ENCODE measurements at places on chromosomes 5 and 9.

- H3K27ac ChIP-seq = no peak overlapping the region
- peak; percentile 39 for DNase-seq
- no peak overlapping the region for H3K4me3 ChIP-seq
- H3K36me3 ChIP-seq = no peaks in the 10 kb centered on the region
Observed at GRCh38 chr5:91318724-91319123, 64.4 kb downstream of the ARRDC3 start.

DNA sequence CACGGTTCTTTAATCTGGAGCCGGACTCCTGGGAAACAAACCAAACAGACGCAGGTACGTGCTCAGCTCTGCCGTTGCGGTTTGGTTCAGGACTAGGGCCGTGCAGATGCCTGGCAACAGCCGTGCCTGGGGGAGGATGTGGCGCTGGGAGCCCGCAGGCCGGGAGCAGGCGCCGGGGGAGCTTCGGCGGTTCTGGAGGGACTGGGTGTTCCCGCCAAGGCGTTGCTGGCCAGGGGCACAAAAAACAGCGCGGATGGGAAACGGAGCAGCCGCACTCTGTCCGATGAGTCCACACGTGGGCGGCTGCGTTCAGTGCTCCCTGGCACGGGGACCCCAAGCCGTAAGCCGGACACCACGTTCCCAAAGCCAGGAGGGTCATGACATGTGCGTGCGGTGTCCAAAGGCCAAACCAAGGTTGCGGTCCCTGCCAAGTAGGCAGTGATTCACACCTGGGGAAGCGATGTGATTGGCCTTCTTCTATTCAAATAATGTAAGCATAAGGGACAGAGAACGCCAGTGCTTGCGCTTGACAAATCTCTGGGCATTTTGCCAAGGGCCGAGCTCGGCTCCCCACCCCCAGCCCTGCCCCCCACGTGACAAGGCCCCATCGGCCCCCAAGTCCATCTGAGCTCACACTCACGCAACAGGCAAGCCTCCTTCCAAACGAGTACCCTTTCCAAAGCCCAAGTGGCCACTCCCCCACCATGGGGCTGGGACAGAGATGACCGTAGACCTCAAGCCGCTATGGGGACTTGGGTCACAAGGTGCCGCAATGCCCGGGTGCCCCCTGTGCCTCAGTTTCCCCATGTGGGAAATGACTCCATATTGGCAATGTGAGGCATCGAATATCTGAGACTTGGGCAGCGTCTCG is 49.7 kb upstream of the NKD2 start:
- H3K4me3 ChIP-seq = no peak overlapping the region
- H3K27me3 ChIP-seq = peaks cover 67% of the 10 kb centered on the region
- DNase-seq = no peak
- peaks cover 72% of the 10 kb centered on the region for H3K4me1 ChIP-seq
- no peak overlapping the region for H3K27ac ChIP-seq

GRCh38 chr5:148090773-148091250 is 27.0 kb downstream of the SPINK5 start:
- H3K27ac ChIP-seq = no peak overlapping the region
- H3K4me1 ChIP-seq = no peaks in the 10 kb centered on the region
- no peak for DNase-seq
- H3K27me3 ChIP-seq = no peaks in the 10 kb centered on the region
- no peak overlapping the region for H3K4me3 ChIP-seq
- no peaks in the 10 kb centered on the region for H3K36me3 ChIP-seq

DNA sequence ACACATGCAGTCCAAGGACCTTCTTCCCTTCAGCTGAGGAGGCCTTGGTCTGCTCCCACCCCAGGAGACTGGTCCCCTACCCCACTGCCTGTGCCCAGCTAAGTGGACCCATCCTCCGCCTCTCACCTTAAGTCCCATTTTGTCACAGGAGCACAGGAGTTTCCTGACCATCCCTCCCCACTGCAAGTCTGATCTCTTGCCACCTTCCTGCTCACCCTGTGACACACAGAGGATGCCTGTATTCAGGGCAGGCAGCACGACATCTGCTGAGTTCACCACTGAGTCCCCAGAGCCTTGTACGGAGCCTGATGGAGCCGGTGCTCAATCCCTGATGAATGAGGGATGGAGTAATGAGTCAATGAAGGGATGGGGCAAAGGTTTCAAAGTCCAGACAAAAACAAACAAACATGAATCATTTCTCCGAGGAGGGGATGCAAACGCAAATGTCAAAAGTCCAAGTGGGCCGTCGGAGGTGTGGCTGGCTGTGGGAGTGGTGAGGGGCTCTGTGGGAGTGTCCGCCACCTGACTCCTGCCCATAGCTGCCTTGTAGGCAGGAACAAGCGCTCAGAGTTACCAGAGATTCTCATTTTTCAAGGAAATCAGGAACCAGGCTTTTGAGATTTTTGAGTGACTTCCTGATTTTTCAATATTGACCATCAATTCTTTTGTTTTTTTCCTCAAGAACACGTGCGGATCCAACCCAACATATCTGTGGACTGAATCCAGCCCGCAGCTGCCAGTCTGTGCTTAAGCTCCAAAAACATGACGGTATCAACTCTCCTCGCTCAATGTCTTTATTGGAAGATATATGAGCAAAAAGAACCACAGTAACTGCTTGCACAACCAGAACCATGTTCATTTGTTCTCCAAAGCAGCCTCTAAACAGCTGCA is 4.4 kb downstream of the RAPGEF1 start:
- peaks cover 85% of the 10 kb centered on the region for H3K4me1 ChIP-seq
- H3K27ac ChIP-seq = peak overlapping the region; percentile 97
- H3K4me3 ChIP-seq = peak overlapping the region; percentile 54
- peaks cover 36% of the 10 kb centered on the region for H3K36me3 ChIP-seq
- no peak for DNase-seq

DNA sequence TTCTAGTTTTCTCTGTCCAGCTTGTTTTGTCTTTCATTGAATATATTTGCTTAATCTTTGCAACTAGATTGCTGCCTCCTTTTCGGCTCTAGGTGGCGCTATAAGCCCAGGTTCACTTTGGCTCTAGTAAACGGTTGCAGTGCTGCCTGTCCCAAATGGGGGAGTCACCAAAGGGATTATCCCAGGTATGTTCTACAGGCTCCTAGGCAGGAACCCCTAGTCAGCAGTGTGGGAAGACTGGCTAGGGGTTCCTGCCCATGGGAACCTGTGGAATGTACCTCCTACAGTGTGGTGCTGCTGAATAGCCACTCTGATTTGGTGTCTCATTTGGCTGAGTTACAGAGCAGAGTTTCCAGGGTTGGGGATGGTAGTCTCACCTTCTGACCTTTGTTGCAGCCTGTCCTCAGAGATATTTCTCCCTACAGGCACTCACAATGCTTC is 85.2 kb downstream of the ARSB start:
- H3K27me3 ChIP-seq = no peaks in the 10 kb centered on the region
- peaks cover 1% of the 10 kb centered on the region for H3K36me3 ChIP-seq
- H3K27ac ChIP-seq = no peak overlapping the region
- peak; percentile 50 for DNase-seq

- peaks cover 68% of the 10 kb centered on the region for H3K27me3 ChIP-seq
- no peaks in the 10 kb centered on the region for H3K4me1 ChIP-seq
- H3K27ac ChIP-seq = no peak overlapping the region
Observed at GRCh38 chr5:170355601-170356098, 33.5 kb downstream of the KCNMB1 start.

DNA sequence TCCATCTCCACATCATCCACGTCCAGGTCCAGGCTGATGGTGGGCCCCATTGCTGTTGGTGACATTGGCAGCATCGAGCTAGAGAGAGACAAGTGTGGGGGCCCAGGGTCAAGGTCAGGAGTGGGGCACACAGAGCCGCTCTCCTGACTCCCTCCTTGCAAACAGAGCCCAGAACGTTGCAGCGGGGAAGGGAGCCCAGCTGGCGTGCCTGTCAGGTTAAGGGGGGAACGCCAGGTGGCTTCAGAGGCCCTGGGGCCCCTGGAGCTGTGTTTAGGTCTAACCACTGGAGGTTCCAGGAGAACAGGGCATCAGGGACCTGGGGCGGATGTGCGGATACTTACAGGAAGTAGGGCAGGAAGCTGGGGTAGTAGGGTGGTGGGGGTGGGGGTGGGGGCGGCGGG is 7.5 kb downstream of the RNF44 start:
- H3K4me1 ChIP-seq = peaks cover 60% of the 10 kb centered on the region
- H3K27ac ChIP-seq = peak overlapping the region; percentile 83
- H3K36me3 ChIP-seq = peaks cover 57% of the 10 kb centered on the region
- H3K4me3 ChIP-seq = peak overlapping the region; percentile 80
- H3K27me3 ChIP-seq = no peaks in the 10 kb centered on the region
- peak; percentile 83 for DNase-seq

DNA sequence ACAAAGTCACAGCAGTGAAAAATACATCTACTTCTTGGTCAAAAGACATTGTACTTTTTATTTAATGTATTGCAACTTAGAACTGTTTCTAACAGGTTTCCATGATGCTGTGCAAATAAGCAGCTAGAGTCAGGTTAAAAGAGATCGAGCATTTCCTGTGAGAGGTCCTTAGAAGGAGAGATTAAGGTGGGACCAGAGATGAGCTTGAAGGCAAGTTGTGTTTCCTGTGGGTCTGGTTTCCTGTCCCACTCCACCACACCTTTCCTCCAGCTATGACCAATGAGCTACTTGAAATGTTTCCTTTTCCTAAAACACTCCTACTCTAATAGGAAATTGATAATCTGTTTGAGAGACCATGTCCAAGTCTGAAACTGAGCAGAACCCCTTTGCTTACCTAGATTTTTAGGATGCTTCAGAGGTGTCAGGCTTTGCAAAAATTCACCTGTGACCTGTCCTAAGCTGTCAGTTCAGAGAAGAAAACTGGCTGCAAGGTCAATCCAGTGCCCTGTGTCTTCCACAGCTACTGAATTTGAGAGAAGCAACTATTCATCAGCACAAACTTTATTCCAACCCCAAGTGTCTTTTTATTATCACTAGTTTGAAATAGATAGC is 13.1 kb upstream of the RLN1 start:
- H3K4me3 ChIP-seq = peak overlapping the region; percentile 33
- peaks cover 4% of the 10 kb centered on the region for H3K27me3 ChIP-seq
- DNase-seq = peak; percentile 41
- H3K4me1 ChIP-seq = peaks cover 40% of the 10 kb centered on the region
- H3K36me3 ChIP-seq = peaks cover 48% of the 10 kb centered on the region

GRCh38 chr5:99808657-99809230 is 726.4 kb upstream of the FAM174A start:
- H3K36me3 ChIP-seq = no peaks in the 10 kb centered on the region
- no peak overlapping the region for H3K27ac ChIP-seq
- no peaks in the 10 kb centered on the region for H3K27me3 ChIP-seq
- no peak for DNase-seq
- H3K4me1 ChIP-seq = no peaks in the 10 kb centered on the region

GRCh38 chr9:128912270-128912853 is 8.4 kb upstream of the PHYHD1 start:
- H3K4me1 ChIP-seq = peaks cover 46% of the 10 kb centered on the region
- H3K27ac ChIP-seq = peak overlapping the region; percentile 82
- DNase-seq = no peak
- H3K27me3 ChIP-seq = no peaks in the 10 kb centered on the region
- H3K4me3 ChIP-seq = no peak overlapping the region
- H3K36me3 ChIP-seq = peaks cover 61% of the 10 kb centered on the region

GRCh38 chr9:16611983-16612382 is 258.5 kb downstream of the BNC2 start:
- H3K36me3 ChIP-seq = no peaks in the 10 kb centered on the region
- H3K4me1 ChIP-seq = no peaks in the 10 kb centered on the region
- no peak overlapping the region for H3K27ac ChIP-seq
- no peaks in the 10 kb centered on the region for H3K27me3 ChIP-seq
- DNase-seq = no peak

DNA sequence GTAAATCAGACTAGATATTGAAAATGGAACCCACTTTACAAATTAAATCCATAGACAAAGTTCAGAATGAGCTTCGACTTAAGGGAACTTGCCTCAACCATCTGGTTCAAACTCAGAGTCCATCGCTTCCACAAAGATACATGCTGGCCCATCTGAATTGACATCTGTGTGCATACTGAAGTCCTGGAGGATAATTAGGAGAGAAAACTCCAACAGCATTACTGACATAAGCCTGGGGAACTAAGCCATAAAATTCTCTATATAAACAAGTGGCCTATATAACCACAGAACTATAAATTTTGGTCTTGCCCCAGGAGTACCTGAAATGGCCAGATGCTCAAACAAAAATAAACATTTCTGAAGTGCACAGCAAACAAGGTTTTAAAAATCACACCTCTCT is 94.4 kb downstream of the IZUMO3 start:
- no peaks in the 10 kb centered on the region for H3K4me1 ChIP-seq
- no peak for DNase-seq
- H3K36me3 ChIP-seq = no peaks in the 10 kb centered on the region
- no peaks in the 10 kb centered on the region for H3K27me3 ChIP-seq
- H3K27ac ChIP-seq = no peak overlapping the region
- no peak overlapping the region for H3K4me3 ChIP-seq

GRCh38 chr5:673831-674629 is 19.1 kb downstream of the TPPP start:
- DNase-seq = peak; percentile 16
- no peak overlapping the region for H3K4me3 ChIP-seq
- H3K27ac ChIP-seq = no peak overlapping the region

DNA sequence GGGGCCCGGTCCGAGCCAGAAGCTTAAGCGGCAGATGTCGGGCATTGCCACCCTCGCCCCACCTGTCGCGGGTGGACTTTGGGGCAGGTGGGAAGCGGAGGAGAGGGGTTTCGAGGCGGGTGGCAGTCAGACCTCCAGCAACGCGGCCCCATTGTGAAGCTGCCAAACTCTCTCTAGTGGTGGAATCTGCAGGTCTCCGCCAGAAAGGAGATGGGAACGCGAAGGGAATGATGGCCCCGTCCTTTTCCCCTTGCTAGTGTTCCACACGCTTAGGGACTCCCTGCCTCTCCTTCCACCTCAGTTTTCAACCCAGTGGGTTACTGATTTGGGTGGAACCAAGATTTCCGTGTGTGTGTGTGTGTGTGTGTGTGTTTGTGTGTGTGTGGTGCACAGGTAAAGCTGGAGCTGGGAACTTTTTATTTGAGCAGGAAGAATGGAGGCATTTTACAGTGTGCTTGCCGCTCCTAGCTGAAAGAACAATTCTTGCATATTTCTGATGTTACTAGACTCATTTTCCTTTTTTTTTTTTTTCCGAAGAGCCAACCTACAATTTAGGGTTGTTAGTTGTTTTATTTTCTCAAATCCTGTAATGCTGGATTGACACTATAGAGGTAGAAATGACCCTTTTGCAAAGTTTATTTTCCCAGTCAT is 1.3 kb downstream of the MACIR start:
- H3K4me3 ChIP-seq = peak overlapping the region; percentile 80
- peak overlapping the region; percentile 85 for H3K27ac ChIP-seq
- peaks cover 38% of the 10 kb centered on the region for H3K27me3 ChIP-seq
- peaks cover 1% of the 10 kb centered on the region for H3K36me3 ChIP-seq

DNA sequence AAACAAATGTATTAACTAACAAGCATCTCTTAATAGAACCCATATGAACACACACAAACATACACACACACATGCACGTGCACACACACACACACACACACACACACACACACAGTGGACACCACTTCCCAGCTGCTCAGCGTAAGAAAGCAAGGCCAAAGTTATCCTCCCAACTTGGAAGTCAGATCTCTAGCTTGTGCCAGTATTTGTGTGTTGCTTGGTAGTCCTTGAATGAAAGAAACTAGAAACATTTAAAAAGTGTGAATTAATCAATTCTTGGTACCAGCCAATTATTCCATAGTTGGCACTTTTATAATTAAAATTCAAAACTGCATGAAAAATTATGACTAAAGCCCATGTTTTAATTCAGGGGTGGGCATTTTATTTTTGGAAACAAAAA is 178.1 kb downstream of the TMEM161B start:
- no peaks in the 10 kb centered on the region for H3K36me3 ChIP-seq
- H3K4me1 ChIP-seq = no peaks in the 10 kb centered on the region
- H3K27ac ChIP-seq = no peak overlapping the region
- no peak overlapping the region for H3K4me3 ChIP-seq

GRCh38 chr9:115743709-115744605 is 409.6 kb upstream of the PAPPA start:
- H3K27me3 ChIP-seq = no peaks in the 10 kb centered on the region
- no peaks in the 10 kb centered on the region for H3K4me1 ChIP-seq
- peak overlapping the region; percentile 29 for H3K27ac ChIP-seq
- DNase-seq = no peak

All from activated naive CD4-positive, alpha-beta T cell treated with anti-CD3 and anti-CD28 coated beads, Interleukin-2, amount 10 ng/mL, durations not matched to agents 7 days and 5 days (primary cell).